ENCODE measurements at places on chromosomes 7 and 10. TPM values are rescaled to one million over a fixed set of nuclear protein-coding genes. Genes with fewer than 3 reads are reported as not detected.

The SH2D4B gene
- total RNA-seq, result not detected

The CTAGE4 gene
- 17.8 TPM for total RNA-seq

The SUN3 gene
- not detected for total RNA-seq

The GRID2IP gene
- 0.37 TPM for total RNA-seq

The COL13A1 gene
- total RNA-seq, result 0.58 TPM

The LRRD1 gene
- not detected for total RNA-seq

The TMEM176B gene
- total RNA-seq, result 79.5 TPM

DNA sequence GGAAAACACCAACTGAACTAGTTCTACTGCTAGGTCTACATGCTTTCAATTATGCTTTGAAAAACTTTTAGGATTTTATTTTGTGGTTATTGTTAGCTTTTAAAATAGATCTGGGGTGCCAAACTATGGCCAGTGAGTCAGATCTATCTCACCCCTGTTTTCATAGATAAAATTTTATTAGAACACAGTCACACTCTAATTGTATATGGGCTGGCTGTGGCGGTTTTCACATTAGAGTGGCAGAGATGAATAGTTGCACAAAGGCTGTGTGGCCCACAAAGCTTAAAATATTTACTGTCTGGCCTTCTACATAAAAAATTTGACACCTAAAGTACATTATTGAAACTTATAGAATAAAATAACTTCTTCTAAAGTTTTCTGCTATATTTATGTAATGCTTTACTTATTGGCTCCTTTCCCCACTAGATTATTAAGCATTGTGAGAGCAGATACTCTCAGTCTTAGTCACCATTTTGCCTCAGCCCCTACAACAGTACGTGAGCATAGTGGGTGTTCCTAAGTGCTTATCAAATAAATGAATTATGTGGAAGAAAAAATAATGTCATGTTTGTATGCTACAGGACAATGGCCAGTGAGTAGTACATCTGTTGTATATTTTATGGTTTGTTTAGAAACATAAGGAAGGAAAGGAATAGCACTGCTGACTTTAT lies 5.4 kb upstream of the SUV39H2 start:
- no peak for DNase-seq

- no peak for DNase-seq
These were observed 193.9 kb upstream of the PHF14 start for GRCh38 chr7:10779465-10780399.

DNA sequence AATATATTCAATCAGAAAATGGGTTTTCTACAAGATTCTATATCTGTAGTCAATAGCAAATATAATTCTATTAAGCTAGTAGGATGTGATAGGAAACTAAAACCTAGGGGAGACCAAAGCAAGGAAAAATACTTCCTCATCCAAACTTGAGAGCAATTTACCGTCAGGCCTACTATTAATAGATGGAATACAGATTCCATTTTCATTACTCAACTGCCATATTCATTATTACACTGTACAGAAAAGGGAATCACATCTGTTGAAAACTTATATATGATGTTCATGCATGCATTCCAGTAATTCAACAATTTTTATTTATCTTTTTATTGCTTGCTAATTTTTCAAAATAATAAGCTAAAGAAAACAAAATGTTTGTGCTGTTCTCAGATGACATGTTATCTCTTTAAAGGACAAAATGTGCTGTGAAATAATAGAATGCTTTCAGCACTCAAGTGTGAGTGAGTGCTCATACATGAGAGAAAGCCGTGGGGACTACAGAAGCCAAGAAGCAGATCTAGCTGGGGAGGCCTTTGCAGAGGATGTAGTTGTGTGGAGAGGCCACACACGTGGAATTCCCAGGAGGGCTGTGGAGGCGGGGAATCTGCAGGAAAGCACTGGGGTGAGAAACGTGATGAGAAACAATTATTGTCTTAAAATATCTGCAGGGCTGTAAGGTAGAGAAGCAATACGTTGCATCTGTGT lies 110.0 kb downstream of the EGFR start:
- DNase-seq, result peak; percentile 71

GRCh38 chr7:48350515-48350914 lies 179.3 kb downstream of the ABCA13 start:
- no peak for DNase-seq

GRCh38 chr7:84666651-84667050 lies 472.1 kb upstream of the SEMA3A start:
- DNase-seq, result no peak

DNA sequence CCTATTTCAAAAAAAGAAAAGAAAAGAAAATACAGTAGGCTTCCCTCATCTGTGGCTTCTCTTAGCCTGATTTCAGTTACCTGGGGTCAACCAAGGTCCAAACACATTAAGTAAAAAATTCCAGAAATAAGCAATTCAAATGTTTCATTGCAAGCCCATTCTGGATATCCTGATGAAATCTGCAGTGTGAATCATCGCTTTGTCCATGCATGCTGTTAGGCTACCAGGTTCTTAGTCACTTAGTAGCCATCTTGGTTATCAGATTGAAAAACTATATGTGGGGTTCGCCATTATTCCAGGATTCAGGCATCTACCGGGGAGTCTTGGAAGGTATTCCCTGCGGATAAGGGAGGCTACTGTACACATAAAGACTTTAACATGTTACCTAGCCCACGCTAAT lies 991 bp upstream of the FAM204A start:
- no peak for DNase-seq

DNA sequence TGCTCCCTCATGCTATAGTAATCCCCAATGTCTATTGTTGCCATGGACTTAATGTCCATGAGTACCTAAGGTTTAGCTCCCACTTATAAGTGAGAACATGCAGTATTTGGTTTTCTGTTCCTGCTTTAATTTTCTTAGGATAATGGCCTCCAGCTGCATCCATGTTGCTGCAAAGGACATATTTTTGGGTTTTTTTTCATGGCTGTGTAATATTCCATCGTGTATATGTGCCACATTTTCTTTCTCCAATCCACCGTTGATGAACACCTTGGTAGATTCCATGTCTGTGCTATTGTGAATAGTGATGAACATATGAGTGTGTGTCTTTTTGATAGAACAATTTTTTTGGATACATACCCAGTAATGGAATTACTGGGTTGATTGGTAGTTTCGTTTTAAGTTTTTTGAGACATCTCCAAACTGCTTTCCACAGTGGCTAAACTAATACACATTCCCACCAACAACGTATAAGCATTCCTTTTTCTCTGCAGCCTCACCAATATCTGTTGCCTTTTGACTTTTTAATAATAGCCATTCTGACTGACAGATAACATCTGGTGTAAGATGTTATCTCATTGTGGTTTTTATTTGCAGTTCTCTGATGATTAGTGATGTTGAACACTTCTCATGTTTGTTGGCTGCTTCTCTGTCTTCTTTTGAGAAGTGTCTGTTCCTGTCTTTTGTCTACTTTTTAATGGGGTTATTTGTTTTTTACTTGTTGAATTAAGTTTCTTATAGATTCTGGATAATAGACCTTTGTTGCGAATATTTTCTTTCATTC lies 68.8 kb upstream of the IFRD1 start:
- DNase-seq, result no peak

- DNase-seq, result peak; percentile 65
These were observed 26.6 kb downstream of the TBXAS1 start for GRCh38 chr7:139855498-139856270.

GRCh38 chr7:13742126-13742525 lies 247.3 kb downstream of the ETV1 start:
- DNase-seq, result peak; percentile 7

DNA sequence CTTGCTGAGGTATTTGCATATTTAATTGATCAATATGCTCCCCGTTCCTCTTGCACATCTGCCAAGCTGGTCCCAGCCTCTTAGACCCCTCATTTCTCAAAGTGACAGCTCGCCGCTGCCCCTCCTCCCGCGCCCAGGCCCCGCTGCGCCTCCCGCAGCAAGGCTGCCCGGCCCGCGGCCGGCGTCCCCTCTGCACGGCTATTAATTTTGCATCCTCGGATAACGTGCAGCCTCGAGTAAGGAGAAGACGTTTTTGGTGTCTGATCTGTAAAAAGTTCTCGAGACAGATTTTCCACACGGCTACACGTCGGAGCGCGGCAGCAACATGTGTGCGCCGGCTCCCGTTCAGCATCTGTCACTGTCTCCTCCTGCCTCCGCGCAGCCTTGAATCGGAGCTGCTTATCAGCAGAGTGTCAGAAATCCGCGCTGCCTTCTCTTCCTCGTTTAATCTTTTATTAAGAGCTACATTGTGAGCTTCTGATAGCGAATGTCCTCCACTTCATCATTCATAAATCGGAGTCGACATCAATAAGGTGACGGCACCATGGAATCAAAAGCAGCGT lies 65.3 kb downstream of the EBF3 start:
- DNase-seq, result no peak

DNA sequence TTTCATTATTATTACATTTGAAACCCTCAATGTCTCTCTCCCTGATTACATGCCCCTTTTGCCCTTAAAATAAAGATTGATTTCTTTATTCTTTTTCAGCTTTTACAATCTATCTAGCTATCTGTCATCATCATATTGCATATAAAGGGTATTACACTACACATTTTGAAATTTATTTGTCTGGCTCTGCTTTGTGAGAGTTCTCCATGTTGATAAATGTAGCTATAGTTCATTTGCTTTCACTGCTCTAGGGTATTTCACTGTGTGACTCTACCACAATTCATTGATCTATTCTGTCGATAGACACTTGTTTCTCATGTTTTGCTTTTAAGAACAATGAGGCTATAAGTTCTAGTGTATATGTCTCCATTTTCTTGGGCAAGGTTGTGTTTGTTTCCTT lies 25.6 kb downstream of the CDK1 start:
- DNase-seq, result no peak

GRCh38 chr10:110576220-110576619 lies 8.7 kb downstream of the SMC3 start:
- no peak for DNase-seq

DNA sequence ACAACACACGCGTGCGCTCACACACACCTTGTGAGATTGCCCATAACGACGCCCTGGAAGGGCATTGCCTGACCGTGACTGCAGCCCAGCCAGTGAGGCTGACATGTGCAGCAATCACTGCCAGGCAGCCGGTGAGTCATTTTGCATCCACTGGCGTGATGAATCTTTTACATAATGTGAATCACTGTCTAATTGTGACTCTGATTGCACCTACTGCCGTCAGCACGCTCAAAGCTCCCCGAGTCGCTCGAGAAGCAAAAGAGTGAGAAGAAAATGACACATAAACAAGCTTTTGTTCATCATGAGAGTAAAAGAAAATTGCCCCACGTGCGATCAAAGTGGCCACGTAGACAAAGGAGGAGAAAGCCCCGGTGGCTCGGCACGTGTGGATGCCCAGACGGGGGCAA lies 117.4 kb upstream of the PFKP start:
- DNase-seq, result no peak

- DNase-seq, result no peak
These were observed 3.2 kb upstream of the FGFR2 start for GRCh38 chr10:121601458-121601857.

- DNase-seq, result no peak
These were observed 767 bp downstream of the KRIT1 start for GRCh38 chr7:92244808-92245486.

DNA sequence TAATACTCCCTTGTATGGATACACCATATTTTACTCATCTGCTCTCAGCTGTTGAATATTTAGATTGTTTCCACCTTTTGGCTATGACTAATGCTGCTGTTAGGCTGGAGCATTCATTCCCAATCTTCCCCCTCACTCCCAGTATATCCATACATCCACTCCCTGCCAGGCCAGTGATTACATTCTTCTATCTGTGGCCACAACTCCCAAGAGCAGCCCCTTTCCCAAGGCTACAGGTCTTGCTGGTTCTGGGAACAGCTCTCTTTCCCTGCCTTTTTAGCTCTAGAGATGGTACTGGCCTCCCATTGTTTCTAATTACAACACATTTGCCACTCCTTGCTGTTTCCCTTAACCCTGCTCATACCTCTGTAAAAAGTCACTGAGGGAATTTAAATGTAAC lies 28.2 kb downstream of the SFR1 start:
- DNase-seq, result no peak

All from stomach (tissue), 19 donors.